AML-193 (cell line): ENCODE measurements at places on chromosomes 12 and 14.
A peak's percentile ranks its signal among the peaks of the same experiment; 100 is the strongest.

DNA sequence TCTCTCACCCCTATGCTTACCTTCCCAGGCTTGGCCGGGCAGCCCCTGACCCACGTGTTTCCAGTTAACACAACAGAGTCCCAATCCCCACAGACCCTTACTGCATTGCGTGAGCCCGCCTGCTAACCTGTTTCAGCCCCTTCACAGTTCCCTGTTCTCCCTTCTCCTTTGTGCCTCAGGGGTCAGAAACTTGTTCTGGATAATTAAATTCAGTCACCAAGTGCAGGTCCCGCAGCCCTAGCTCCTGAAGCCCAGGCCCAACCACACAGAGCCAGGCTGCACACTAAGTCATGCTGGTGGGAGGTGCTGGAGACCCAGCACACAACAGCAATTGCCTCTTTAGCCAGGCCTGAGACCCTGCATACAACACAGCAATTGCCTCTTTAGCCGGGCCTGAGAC is 9.6 kb downstream of the ISM2 start:
- no peak for DNase-seq

GRCh38 chr14:77825895-77826519 is 26.1 kb downstream of the ADCK1 start:
- DNase-seq: no peak

DNA sequence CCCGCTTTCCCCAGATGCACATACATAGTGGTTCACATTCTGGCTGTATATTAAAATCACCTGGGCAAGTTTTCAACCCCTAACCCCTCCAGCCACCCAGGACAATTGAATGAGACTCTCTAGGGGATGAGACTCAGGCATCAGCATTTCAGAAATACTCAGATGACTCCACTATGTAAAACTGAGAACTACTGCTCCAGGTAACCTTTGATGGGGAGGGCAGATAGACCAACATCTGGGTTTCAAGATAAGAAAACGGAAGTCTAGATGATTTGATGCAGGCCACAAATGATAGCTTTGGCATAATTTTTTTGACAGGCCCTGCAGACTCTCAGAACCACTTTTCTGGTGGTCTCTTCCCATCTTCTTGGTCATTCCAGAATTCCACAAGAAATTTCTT is 341.1 kb downstream of the EMP1 start:
- DNase-seq: no peak

GRCh38 chr14:80850197-80850814 is 91.2 kb downstream of the CEP128 start:
- DNase-seq: peak; percentile 17

- DNase-seq: no peak
Observed at GRCh38 chr14:98949051-98949450, 322.9 kb downstream of the BCL11B start.

- DNase-seq: no peak
Observed at GRCh38 chr12:55830601-55831446, 1.4 kb upstream of the DNAJC14 start.

DNA sequence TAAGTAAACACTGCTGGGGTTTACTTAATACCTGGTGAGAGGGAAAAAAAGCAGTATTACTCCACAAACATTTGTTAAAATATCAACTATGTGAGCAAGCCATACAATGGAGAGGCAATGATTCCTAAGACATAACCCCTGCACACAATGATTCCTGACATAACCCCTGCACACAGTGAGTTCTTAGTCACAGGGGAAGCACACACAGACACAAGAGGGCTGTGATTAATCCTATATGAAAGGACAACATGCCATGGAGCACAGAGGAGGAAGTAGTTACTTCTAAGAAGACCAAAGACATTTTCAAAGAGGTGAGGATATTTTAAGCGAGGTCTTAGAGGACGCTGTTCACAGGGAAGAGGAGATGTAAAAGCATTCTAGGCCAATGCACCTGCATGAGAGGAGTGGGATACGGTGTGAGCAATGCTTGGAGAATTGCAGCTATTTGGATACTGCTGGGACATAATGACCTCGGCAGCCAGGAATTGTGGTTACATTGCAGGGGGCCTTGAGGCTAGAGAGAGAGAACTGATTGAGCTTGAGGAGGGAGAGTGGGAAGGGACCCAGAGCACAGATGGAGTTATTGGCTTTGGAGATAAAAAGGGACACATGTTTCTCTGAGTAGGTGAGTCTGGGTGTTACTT is 211.9 kb downstream of the APAF1 start:
- no peak for DNase-seq

- DNase-seq: no peak
Observed at GRCh38 chr12:4169531-4169930, 104.0 kb upstream of the CCND2 start.

DNA sequence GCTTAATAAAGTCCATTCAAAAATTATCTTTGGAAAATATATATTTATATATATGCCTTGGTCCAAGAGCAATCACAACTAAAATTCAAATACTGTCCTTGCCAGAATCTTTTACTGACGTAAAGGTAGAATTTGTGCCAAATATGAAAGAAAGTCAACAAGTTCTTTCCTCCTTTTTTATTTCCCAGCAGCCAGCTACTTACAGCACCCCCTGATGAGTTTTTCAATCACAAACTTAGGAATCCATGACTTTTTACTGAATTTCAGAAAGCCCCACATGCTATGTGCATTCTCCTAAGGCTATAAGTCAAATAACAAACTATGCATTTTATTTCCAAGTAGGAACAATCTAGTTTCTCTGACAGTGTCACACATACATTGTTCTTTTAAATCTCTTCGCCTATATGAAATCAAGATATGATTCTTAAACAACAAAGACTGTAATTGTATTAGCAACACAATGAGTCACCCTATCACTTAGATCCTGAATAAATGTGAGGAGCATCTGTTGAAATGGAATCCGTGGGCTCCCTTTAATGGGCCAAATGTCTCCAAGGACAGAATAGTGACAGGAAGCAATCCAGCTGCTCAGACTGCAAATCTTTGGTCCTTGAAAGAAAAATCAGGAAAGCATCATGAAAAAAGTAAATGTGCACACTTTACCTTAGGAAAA is 271.4 kb downstream of the DUSP6 start:
- DNase-seq: no peak
